CD8-positive, alpha-beta memory T cell (primary cell): ENCODE measurements at places on chromosomes 12 and 14.

GRCh38 chr12:92141591-92142121, 4.0 kb downstream of the BTG1 start:
- peak; percentile 67 for DNase-seq

DNA sequence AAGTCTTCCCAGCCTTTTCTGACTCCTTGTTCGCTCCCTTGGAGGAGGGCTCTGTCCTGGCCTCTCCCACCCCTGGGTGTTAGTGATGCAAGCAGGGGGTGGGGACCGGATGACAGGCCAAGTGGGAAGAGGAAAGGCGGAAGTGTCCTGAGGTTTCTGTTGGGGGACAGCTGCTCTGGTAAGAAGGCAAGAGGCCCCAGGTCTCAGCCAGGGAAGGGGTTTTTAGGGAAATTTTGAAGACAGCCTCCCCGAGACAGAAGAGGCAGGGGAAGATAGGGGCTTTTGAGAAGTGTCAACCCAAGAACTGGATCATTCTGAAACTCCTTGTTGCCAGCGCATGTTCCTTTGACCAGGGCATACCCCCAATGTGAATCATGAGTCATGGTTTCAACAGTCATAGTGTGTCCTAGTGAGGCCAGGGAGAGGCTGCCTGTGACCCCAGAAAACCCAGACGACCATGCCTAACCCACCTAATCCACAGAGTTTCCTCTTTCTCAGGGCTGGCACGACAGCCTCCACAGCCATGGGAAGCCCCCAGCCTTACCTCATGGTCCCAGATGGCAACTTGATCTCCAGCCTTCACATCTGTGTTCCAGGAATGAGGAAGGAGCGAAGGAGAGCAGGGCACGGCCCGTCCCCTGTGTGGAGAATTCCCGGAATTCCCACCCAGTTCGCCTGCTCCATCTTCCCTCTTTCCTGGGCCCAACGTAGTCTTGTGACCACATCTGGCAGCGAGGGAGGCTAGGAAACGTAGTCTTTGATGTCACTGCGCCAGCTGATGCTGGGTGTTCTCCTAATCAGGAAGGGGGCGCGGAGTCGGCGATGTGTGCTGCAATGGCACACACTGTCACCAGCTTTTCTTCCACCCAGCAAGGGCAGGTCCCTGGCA, 4.9 kb upstream of the GPR132 start:
- no peak for DNase-seq

- no peak for DNase-seq
Measured at GRCh38 chr12:64903479-64904152, 79.2 kb downstream of the TBC1D30 start.

DNA sequence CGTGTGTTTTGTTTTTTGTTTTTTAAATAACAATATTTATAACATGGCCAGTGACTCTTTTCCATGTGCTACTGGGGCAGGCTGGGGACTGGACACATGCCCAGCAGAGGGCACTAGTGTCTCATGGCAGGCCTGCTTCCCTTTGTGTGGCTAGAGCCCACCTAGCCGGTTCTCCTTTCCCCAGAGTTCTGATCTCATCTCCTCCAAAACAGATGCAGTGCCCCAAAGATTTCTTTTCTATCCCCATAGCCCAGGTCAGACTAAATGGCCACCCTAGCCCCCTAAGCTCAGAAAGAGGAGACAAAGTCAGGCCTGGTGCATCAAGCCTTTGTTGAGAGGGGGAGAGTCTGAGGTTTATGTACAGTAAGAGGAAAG, 21.2 kb downstream of the PRPF40B start:
- peak; percentile 89 for DNase-seq

DNA sequence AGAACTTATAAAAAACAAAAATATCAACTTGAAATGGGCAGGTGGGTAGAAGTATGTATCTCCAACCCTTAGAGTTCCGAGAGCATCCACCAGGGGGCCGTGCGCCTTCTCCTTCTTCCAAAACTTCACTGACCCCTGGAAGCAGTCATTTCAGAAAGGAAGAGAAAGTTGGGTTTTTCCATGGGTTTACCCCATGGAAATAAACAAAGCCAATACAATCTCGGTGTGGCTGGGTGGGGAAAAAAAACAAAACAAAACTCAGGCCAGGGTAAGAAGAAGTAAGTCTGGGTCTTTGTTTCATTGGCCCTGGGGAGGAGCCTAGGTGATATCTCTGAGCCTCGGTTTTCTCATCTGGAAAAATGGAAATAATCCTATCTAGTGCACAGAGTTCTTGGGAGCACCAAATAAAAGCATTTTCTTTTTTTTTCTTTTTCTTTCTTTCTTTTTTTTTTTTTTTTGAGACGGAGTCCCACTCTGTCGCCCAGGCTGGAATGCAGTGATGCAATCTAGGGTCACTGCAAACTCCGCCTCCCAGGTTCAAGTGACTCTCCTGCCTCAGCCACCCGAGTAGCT, 33.6 kb upstream of the HNF1A start:
- DNase-seq = peak; percentile 69

GRCh38 chr12:13288501-13288900, 92.0 kb downstream of the EMP1 start:
- DNase-seq = no peak

DNA sequence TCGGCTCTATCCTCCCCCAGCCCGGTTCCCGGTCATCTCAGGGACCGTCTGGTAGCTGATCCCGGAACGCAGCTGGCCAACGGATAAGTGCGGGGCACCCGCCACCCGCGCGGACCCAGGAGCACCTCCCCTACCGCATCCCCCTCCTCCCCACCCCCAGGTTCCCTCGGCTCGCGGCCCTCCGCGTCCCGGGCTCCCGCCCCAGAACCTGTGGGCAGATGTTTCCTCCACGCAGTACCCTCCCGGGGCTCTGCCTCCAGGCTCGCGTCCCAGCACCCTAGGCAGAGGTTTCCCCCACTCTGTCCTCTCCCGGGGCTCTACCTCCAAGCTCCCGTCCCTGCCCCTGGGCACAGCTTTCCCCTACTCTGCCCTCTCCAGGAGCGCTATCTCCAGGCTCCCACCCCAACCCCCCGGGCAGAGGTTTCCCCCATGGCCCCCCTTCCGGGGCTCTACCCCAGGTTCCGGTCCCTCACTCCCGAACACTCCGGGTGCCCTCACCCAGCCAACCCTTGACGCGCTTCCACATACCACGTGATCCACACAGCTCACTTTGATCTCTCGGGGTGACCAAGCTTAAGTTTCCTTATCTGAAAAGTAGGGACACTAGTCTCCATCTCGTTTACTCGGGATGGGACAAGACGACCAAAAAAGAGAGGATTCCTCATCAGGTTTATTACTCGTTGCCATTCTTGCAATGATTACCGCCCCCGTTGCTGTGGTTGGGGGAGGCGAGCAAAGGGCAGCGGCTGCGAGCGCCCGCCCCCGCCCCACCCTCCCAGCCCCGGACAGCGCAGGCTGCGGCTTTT, at the start of gene CCDC38:
CCDC38 (minus strand) TSS at position 91 of the 806 bp plus-strand sequence. CDS start 6,105 bp downstream, outside the sequence.
- DNase-seq = peak; percentile 90

GRCh38 chr14:51776102-51776894, 84.1 kb upstream of the GNG2 start:
- DNase-seq = peak; percentile 6
